NCI-H510A treated with DMSO at 0.1 percent for 48 hours (cell line): ENCODE measurements at places on chromosomes 13 and 19.

GRCh38 chr13:46565808-46566750, 13.1 kb downstream of the LRCH1 start:
- no peak for DNase-seq

- DNase-seq, result no peak
Observed at GRCh38 chr13:71437704-71438103, 429.3 kb downstream of the DACH1 start.

DNA sequence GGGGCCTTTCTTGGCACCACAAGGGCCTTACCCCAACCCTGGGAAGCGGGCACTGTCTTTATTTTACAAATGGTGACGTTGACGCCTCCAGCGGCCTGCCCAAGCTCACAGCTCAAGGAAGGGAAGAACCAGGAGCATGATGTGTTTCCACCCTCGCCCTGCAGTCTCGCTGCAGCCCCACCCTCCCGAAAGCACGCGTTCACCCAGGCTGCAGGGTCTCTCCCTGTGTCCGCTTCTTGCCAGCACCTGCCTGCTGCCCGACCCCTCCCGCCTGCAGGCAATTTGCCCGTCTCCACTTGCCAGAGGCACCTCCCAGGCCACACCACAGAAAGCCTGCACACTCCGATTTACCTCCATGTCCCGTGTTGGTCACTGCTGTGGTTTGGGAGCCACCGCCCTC, 76.6 kb downstream of the SLC15A1 start:
- no peak for DNase-seq

GRCh38 chr13:81714513-81714912, 1373.6 kb upstream of the SPRY2 start:
- DNase-seq, result no peak
